Vein endothelial cell (primary cell): ENCODE measurements at places on chromosomes 6 and 20. TPM values are rescaled to one million over a fixed set of nuclear protein-coding genes. Genes with fewer than 3 reads are reported as not detected.

PSMB9 gene
- total RNA-seq: 2.9 and 3.9 TPM in 2 replicates

SLC32A1 gene
- not detected in 2 replicates for total RNA-seq

UBE2C gene
- total RNA-seq: 18.9 and 23.3 TPM in 2 replicates

HSPA12B gene
- total RNA-seq: 3.9 and 11.1 TPM in 2 replicates

TBXT gene
- not detected in 2 replicates for total RNA-seq

TBC1D20 gene
- 33.3 and 34.2 TPM in 2 replicates for total RNA-seq

EPPIN gene
- total RNA-seq: not detected in 2 replicates

MRS2 gene
- total RNA-seq: 27.4 and 27.8 TPM in 2 replicates

ANKRD66 gene
- total RNA-seq: not detected in 2 replicates

BTBD3 gene
- total RNA-seq: 35.3 and 49.4 TPM in 2 replicates

MDFI gene
- 43.4 and 82.3 TPM in 2 replicates for total RNA-seq

KCNS1 gene
- 0.19 and 0.33 TPM in 2 replicates for total RNA-seq

XKR7 gene
- total RNA-seq: not detected in 2 replicates

JPH2 gene
- total RNA-seq: 0.33 and 0.38 TPM in 2 replicates

PAX1 gene
- total RNA-seq: not detected in 2 replicates

FAM210B gene
- 52.1 and 54.2 TPM in 2 replicates for total RNA-seq
